ENCODE measurements at places on chromosomes 4 and X. TPM values are rescaled to one million over a fixed set of nuclear protein-coding genes. Genes with fewer than 3 reads are reported as not detected.

The C4orf51 gene
- not detected for total RNA-seq

DNA sequence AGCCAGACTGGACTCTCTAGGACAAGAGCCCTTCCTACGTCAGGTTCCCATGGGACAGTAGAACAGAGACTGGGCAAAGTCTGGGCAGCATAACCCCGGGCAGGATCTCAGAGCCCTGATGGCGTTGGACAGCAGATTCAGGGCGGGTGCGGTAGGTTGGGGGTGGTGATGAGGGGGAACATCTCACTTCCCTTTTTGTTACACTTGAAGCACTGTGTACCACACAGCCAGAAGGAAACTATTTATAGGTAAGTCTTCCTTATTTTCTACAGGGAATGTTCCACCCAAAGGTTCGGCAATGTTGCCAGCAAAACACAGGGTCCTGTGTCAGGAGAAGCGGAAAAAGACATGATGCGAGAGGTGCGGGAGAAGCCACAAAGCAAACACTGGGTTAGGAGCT lies 54.3 kb downstream of the TSC22D3 start:
- DNase-seq = no peak

DNA sequence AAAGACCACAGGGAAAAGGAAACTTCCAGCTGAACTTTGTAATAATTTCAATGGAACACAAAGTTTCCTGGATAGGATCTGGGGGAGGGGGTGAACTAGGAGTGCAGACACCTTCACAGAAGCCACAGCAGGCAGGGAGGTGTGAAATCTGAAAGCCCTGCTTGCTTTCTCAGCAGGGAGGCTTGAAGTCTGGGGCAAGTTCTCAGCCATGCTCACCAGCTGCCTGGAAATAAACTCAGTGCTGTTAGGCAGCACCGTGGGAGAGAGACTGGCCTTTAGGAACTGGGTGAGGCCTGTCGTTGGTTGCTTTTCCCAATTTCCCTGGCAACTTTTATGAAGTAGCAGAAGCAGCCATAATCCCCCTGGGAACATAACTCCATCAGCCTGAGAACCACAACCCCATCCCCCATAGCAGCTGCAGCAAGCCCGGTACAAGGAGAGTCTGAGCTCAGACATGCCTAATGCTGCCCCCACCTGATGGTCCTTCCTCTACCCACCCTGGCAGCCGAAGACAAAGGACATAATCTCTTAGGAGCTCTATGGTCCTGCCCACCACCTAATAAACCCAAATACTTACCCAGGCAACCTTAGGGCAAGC lies 39.2 kb upstream of the NMU start:
- no peak for DNase-seq

The TACR3 gene
- not detected for total RNA-seq

DNA sequence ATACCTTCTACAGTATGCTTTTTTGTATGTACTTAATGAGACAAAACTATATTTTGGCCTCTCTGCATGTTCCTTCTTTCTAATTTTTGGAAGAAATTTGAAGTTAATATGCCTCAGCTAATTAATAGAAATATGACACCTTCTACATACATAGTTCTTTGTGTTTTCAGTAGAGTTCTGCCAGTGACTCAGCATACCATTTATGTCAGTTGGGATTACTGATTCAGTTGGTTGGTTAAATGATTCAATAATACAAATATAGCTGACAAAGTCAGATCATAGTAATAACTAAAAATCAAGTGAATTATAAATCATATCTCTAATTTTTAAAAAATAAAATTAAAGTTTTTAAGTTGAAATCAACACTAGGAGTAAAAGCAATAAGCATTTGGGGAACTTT lies 16.8 kb downstream of the BTC start:
- DNase-seq = peak; percentile 81

The GLUD2 gene
- total RNA-seq = 0.53 TPM

- DNase-seq = peak; percentile 3
Observed at GRCh38 chrX:47112316-47112954, 32.1 kb downstream of the NDUFB11 start.

The FGF13 gene
- total RNA-seq = 1.2 TPM

- DNase-seq = peak; percentile 32
Observed at GRCh38 chrX:110966839-110967238, 129.2 kb upstream of the PAK3 start.

DNA sequence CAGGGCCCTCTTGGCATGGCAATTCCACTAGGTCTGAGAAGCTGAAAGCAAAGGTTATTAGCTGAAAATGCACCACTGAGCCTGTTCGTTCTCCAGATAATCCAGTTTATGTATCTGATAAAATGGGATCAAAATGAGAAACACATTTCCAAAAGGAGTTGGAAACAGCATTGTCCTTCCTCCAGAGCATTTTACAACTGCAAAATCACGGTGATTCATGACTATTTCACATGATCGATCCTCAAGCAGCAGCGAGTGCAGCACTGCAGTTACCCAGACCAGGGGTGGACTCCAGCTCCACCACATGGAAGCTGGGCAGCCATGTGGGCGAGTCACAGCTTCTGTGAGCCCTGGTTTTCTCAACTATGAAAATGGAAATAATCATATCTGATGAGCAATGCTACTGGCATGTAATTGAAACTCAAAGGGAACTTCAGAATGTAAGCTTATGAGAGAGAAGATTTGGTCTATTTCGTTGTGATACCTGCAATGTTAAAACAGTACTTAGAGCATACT lies 78.7 kb upstream of the MSX1 start:
- peak; percentile 74 for DNase-seq

- DNase-seq = no peak
Observed at GRCh38 chr4:25969374-25970155, 55.5 kb downstream of the SMIM20 start.

The ERVMER34-1 gene
- 3.2 TPM for total RNA-seq

The GASK1B gene
- 2.1 TPM for total RNA-seq

DNA sequence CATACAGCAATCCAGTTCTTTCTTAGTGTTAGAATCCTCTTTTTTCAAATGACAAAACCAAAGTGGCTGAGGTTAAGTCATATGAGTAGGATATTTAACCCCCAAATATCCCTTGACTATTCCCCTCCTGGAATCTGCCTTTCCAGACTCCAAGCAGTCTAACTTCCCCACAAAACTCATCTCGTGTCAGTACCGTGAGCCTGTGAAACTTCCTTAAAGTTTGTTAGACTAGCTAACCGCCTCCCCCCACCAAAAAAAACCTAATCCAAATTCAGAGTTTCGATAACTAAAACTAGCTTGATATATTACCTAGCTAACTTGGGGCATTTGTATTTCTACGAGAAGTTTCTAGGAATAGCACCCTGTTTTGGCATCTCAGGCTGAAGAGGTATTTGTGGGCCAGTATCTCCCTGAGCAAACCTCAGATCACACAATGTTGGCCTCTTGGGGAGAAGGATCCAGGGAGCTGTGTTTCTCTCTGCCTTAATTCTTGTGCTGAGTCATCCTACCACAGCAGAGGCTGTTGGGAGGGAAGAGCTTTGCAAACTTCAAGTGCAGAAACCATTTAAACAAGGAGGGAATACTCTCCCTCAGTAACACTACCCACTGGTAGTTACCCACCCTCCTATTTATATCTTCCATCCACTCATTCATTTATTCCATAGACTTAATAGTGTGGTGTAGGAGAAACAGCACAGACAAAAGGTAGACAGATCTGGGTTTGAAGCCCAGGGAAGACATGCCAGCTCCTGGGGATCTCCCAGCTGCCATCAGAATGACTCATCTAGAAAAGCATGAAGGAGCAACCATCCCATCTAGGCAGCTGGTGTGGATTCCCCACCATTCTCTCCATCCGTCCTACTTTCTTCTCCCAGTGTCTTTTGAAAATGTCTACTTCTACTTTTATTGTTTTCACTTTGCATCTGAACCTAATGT lies 39.3 kb upstream of the TXK start:
- peak; percentile 75 for DNase-seq

DNA sequence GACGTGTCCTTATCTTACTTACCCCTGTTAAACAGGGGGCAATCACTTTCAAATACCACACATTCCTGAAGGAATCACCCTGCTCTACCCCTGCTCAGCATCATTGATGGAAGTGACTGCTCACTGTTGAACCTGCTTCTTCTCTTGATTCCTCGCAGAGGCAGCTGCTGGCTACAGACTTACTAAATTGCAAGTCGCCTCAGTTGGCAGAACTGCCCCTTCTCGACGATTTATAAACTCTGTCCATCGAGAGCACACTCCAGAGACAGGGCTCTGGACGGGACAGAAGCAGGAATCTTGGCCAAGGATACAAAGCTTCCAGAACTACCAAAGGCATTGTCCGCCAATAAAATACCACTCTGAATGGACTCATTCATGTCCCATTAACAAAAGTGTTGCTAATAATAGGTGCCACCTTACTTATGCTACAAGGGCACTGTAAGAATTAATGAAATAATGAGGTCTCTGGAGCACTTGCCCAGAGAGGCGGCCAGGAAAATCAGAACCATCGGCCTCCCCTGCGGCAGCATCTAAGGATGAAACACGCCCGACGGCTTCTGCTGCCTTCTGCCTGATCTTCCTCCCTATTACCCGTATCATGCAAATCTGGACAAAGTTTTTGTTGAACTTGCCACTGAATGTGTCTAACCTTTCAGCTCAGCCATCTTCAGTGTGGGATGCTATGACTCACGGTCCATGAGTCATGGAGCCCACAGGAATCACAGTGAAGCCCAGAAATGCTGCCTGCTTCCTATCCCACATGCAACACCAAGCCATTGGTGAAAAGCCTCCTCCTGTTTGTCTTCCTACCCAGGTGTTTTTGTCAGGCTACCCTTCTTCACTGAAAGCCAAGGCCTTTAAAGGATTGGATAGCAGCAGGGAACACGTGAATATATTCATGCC lies 164.9 kb downstream of the MAML3 start:
- peak; percentile 97 for DNase-seq

- DNase-seq = no peak
Observed at GRCh38 chr4:10371121-10371520, 86.1 kb downstream of the ZNF518B start.

The APLN gene
- under 0.01 TPM for total RNA-seq

- no peak for DNase-seq
Observed at GRCh38 chr4:155974476-155974749, 20.7 kb upstream of the CTSO start.
